Stimulated activated CD8-positive, alpha-beta memory T cell treated with anti-CD3 and anti-CD28 coated beads, Interleukin-15, amount 100 ng/mL, for 4 hours (primary cell): ENCODE measurements at places on chromosomes 12 and 14.

GRCh38 chr12:5248230-5248629, 183.7 kb upstream of the NTF3 start:
- no peak for DNase-seq

DNA sequence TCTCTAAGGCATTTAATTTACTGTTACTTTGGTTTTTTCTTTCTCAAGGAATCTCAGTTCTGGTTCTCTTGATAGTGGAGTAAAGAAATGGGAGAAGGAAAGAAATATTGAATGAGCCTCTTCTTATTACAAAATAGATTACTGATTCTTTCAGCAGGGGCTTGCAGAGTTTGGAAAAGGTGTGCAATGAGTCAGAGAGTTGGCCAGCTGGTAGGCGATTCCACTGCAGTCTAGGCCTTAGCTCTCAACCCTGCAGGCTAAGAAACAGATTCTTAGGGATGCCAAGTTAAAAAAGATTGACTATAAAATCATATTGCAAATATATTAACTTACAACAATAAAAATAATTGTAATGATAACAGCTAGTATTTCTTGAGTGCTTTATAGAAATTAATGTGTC, 25.8 kb downstream of the NR1H4 start:
- DNase-seq, result no peak

- no peak for DNase-seq
Observed at GRCh38 chr14:95421741-95422140, 94.7 kb downstream of the SYNE3 start.

GRCh38 chr12:108634341-108634751, 652 bp upstream of the SELPLG start:
- no peak for DNase-seq

GRCh38 chr12:13918897-13919296, 62.5 kb downstream of the GRIN2B start:
- DNase-seq, result no peak

DNA sequence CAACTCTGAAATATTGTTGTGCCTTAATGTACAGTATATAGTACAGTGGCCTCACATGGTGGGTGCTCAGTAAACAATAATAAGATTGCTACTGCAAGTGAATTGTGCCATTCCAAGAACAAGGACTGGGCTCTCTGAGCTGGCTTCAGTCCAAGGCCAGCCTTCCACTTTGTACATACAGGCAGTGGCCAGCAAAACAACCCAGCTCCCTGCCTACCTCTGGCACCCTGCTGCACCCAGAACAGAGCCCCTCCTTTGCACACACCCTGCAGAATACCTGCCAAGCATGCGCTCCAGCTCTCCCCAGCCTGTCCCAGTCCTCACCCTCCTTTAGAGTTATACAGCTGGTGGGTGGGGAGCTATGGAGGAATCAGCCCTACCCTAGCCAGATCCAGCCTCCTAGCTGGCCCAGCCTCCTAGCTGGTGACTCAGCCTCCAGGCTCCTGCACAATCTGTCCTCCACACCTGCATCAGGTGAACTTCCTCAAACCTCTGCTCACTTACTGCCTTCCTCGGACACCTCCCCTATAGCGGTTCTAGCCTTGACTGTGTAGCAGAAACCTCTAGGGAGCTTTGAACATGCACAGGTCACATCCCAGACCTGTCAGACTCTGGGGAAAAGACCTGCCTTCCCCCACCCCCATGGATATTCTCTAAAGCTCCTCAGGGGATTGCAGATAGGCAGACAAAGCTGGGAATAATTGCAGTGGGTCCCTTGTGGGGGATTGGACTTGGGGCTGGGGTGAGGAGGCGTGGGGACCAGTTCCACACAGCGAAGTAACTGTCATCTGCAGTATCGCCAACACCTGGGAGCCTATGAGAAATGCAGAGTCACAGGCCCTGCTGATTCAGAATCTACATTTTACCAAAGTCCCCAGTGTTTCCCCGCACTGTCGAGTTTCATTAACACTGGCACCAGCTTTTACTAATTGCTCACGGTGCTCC, 17.9 kb downstream of the ZDHHC22 start:
- DNase-seq, result no peak

- DNase-seq, result no peak
Observed at GRCh38 chr12:65628061-65628460, 196.2 kb upstream of the HMGA2 start.

DNA sequence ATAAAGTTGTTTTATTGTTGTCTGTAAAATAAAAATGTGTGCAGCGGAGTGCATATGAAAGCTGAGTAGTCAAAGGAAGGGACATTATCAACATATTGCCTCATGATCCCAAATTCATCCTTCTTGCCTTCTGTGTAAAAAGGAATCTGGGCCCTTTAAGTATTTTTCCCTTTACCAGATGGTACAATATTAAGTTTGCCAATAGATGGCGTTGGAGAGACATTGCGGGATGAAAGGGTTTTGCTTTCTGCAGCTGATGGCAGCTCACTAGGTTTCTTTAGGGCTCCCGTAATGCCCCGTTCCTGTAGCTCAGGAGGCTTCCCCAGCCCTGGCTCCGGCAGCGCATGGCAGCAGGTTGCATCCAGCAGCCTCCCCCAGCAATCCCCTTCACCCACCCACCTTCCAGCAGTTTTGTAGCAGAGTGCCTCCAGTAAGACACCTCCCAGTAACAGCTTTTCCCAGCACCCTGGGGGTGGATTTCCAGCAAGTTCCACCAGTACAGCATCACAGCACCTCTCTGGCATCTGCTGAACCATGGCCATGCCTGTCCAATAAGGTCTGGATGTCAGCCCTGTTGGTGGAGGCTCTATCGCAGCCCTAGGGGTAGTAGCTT, 354.4 kb downstream of the MED13L start:
- no peak for DNase-seq

DNA sequence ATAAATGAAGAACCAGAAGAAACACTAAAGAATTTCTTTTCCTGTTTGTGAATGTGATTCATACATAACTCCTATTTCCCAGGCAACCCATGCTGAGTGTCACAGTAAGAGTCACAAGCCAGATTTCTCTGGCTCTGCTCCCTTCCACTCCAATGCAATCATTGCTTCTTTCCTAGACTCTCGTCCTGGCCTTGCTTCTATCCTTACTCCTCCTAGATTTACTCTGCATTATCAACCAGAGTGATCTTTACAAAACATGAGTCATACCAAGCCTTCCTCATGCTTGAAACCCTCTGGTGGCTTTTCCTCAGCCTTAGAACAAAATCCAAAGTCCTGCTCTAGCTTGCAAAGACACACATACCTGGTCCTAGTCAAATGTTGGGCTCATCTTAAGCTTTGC, 13.3 kb downstream of the IL22 start:
- no peak for DNase-seq

GRCh38 chr14:89827265-89827664, 127.3 kb downstream of the EFCAB11 start:
- DNase-seq, result no peak

DNA sequence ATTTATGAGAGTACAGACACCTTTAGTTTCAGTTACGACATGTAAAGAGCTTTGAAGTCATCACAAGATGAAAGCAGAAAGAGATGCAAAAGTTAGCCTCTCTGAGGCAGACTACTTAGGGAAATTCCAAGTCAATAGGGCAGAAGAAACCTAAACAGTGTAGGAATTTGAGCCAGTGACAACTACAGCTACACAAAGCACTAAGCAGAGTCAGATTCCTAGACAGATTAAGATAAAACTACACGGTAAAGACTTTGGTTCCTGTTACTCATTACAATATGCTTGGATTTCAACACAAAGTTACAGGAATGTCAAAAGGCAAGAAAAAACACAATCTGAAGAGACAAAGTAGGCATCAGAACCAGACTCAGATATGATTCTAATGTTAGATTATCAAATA, 1302.3 kb downstream of the FSCB start:
- DNase-seq, result no peak

DNA sequence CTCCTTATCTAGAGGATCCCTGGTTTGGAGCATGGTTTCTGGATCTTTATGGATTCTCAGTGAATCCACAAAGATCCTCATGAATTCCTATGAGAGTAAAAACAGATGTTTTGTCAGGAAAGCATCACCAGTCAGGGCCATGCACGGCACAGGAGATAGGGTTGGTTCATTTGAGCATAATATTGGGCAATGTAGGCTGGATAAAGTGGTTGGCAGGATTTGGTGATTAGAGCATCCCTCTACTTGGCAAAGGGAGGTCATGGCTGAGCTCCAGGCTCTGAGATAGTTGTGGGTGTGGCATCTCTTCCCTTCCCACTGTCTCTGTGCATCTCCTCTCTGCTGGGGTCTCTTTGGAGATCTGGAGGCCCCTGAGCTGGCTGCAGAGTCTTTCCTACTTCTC, 149.8 kb downstream of the DACT1 start:
- no peak for DNase-seq

GRCh38 chr12:93167331-93167730, 210.4 kb upstream of the NUDT4 start:
- no peak for DNase-seq

GRCh38 chr12:56678852-56679251, 9.2 kb downstream of the PTGES3 start:
- DNase-seq, result no peak

GRCh38 chr12:44848703-44849085, 27.4 kb downstream of the NELL2 start:
- DNase-seq, result no peak

DNA sequence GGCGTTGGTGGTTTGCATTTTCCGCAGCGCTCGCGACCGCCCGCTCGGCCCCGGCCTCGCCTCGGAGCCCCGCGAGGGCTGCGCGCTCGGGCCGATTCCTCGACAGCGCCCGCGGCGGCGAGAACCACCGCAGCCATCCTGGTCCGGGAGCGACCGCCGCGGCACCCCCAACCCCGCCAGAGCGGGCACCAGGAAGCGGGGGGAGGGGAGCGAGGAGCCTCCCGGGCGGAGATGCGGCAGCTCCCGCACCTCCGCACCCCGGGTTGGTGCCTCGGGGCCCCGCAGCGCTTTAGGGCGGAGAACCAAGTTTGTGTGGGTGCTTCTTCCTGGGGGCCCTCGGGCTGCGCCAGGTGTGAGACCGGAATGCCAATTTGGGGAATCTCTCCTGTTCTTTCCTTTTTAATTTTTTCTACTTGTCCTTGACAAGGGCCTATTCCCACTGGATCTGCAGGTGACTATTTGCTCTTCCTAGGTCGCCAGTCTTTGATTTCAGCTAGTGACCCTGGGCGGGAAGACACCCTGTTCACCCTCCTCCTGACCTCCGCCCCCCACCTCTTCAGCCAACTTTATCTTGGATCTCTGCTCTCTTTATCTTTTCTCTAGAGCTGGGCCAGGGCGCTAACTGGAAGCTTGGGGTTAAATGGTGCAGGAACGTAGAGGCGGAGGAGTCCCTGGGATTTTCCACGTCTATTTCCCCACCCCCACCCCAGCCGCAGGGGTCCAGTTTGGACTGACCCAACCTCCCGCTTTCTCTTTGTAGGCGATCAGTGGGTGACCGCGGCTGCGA, at the start of gene SOCS2:
Gene SOCS2, plus strand, starts transcription at position 751 of the 787 bp plus-strand sequence. CDS start 223 bp downstream, outside the sequence.
- DNase-seq, result no peak

- DNase-seq, result no peak
Observed at GRCh38 chr14:102798926-102799325, 21.7 kb downstream of the TRAF3 start.

GRCh38 chr12:32061033-32061432, 45.6 kb upstream of the BICD1 start:
- DNase-seq, result no peak

GRCh38 chr12:66668311-66668710, 10.6 kb downstream of the GRIP1 start:
- DNase-seq, result no peak

- DNase-seq, result no peak
Observed at GRCh38 chr14:51305751-51306150, 65.7 kb downstream of the TMX1 start.

DNA sequence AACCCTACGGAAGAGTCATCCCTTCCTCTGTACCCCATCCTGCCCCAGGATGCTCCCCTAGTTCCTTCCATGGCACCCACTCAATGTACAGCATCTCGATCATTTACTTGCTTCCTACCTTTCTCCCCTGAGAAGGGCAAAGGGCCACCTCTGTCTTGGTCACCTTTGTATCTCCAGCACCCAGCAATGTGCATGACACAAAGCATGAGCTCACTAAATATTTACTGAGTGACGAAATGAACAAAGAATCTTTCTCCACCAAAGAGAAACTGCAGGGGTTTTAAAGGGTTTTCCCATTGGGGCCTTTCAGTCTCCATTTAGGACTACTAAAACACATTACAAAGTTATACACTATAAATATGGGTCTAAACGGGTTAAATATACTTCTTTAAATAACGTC, 30.6 kb downstream of the ATG14 start:
- DNase-seq, result no peak

GRCh38 chr14:106222731-106223130, 696.3 kb downstream of the TMEM121 start:
- DNase-seq, result no peak

DNA sequence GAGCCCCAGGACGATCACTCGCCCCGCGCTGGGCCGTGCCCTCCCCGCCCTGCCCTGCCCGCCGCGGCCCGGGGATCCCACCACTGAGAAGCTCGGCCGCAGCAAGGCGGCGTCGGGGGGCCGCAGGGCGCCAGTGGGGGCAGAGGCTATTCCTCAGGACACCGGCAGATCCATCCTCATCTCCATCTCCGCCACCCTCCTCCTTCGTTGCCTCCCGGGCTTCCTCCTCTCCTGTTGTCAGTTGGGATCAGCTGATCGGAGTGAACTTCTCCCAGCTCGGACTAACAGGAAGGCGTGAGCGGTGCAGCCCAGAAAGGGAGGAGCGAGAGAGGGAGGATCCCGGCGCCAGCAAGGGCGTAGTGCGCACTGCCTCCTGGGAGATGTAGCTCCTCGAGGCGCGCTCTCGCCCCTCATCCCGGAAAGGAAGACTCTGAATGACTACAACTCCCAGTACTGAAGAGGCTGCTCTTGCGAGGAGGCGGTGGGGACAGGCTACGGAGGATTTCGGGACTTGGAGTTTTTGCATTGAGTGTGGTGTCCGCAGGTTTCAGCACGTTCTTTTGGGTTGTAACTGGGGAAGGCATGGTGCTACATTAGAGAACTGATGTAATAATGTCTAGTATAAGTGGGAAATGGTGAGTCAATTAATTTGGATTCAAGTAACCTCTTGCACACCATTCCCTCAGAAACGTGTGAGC, at the start of gene ZFYVE1:
Gene ZFYVE1, minus strand, starts transcription at position 262 of the 698 bp plus-strand sequence. CDS start 2,598 bp downstream, outside the sequence.
- peak; percentile 75 for DNase-seq

DNA sequence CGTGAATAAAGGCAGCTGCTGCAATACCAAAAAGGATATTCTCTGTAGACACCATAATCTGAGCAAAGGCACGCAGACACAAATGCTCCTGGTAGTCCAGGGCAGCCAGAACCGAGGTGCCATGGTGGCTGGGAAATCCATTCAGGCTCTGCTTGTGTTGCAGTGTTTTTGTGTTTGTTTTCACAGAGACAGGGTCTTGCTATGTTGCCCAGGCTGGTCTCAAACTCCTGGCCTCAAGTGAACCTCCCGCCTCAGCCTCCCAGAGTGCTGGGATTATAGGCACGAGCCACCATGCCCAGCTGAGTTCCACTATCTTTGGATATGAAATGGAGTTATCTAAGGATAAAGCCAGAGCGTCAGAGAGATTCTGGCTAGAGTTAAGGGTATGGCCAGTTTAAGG, 39.8 kb downstream of the DCAF4 start:
- no peak for DNase-seq

DNA sequence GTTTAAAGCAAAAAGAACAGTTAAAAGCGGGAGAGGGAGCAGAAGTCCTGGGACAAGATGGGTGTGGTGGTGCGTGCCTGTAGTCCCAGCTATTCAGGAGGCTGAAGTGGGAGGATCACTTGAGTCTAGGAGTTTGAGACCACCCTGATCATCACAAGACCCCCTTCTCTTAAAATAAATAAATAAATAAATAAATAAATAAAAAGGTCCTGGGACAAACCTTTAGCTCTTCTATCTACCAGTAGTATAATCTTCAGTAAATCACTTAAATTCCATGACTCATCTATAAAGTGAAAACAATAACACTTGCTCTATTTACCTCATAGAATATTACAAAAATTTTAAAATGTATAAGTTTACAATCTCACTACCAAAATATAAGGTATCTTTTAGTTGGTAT, 5.8 kb downstream of the RACGAP1 start:
- no peak for DNase-seq
